ENCODE measurements at places on chromosomes 1 and 21.

DNA sequence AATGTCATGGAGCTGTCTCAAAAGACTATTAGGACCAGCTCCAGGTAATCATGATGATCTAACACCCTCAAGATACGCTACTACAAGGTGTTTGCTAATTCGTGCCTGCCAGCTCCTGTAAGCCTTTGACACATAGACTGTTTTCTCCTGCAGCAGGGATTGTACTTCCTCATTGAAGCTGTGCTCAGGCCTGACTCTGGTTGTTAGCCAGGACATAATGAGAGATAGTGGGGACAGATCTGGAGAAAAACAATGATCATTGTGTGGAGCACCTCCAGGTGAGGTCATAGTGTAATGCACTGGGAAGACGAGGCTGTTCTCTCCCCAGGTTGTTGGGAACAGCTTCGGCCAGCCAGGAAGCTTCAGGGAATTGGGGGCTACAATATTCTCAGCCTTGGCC lies 94.6 kb downstream of the SETD4 start:
- no peak for DNase-seq

DNA sequence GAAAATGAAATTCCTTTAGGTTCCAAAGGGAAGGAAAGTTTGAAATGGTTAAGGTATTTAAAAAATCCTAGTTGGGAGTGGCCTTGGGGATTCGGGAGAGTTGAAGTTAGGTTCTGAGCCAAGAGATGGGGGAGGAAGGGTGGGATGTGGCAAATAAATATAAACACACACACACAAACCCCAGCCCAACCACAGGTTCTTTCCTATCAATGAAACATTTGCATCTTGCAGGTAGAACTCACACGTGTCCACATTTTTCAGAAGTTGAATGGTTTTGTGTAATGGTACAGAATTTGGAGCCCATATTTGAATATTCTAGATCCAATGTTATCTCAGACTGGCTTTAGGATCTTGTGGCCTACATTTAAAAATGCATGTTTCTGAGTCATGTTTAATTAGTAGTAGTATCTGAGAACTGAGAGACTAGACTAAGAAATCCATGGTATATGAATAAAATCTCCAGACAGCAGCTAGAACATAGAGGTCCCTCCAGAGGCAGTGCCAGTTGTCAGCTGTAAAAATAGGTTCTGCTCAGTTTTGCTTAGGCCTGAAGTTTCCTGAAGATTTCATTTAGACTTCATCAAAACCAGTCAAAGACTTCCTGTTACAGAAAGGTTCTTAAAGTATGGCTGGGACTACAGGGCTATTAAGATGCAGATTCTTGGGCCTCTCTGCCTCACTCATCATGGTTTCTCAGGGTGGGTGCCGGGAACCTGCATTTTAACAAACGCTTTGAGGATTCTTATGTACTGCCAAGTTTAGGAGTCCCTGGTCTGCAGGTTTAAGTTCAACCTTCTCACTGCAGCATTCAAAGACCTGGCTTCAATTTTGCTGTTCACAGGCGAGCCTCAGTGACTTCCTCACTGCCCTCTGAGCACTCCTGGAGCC lies 21.3 kb downstream of the RUNX1 start:
- no peak for DNase-seq

- DNase-seq = no peak
Measured at GRCh38 chr1:5811419-5811818, 180.8 kb downstream of the NPHP4 start.

GRCh38 chr1:78377356-78377928 lies 113.3 kb upstream of the PTGFR start:
- DNase-seq = no peak

- DNase-seq = no peak
Measured at GRCh38 chr1:87305762-87306161, 22.9 kb upstream of the LMO4 start.

DNA sequence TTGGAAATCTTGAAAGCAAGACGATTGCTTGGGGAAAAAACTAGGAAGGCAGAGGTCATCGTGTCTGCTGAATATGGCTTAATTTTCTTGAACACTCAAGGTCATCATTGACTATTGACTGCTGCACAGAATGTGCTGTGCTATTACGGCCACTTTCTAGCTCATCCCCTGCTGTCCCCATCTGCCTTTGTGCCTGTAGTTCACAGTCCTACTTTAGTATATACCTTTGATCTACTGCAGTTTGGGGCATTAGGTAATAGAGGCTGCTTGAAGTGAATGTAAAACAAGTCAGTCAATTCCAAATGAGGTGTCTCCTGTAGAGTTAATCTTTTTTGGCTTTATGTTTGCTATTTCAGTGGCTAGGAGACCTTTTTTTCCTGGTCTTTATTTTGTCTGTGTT lies 8.3 kb downstream of the RAB4A start:
- no peak for DNase-seq

- no peak for DNase-seq
Measured at GRCh38 chr1:43958351-43959255, 11.2 kb upstream of the DPH2 start.

DNA sequence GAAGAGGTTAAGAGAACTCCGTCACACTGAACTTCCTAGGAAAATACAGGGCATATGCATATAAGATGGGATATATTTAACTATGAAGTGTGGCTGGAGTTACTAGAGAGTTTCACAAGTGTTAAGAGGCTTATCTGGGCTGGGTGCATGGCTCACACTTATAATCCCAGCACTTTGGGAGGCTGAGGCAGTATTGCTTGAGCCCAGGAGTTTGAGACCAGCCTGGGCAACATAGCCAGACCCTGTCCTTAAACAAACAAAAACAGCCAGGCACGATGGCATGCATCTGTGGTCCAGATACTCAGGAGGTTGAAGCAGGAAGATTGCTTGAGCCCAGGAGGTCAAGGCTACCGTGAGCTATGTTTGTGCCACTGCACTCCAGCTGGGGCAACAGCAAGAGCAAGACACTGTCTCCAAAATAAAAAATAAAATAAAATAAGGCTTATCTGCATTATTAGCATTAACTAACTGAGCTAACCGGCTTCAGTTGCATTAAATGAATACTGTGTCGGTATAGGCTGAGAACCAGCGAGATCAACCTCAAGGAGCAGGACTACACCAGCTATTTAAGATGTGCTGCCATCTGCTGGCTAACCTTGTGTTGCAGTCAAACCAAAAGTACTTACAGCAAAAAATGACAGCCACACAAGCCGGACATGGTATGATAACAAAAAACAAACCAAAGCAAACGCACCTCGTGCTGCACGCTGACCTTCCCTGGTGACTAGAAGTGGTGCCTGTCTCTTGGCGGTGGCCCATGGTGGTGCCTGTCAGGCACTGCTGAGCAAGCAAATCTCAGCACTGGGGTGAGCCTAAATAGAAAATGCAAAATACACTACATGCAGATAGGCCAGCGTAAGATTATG lies 19.7 kb upstream of the RBBP5 start:
- DNase-seq = peak; percentile 44

- no peak for DNase-seq
Measured at GRCh38 chr1:223831755-223832636, 13.8 kb downstream of the TP53BP2 start.

DNA sequence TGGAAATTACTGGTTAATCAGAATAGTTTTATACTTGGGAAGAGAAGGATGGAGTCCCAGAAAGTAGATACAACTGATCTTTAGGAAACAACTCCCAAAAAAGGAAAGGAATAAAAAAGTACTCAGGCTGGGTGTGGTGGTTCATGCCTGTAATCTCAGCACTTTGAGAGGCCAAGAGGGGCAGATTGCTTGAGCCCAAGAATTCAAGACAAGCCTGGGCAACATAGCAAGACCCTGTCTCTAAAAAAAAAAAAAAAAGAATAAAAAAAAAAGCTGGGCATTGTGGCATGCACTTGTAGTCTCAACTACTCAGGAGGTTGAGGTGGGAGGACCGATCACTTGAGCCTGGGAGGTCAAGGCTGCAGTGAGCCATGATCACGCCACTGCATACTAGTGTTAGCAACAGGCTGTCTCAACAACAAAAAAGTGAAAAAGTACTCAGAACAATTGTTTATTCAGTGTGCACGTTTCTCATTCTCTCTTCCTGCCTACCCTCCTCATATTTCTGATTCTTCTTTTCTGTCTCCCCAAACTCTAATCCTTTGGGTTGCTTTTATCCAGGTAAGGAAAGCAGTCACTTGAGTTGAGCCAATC lies 2.2 kb upstream of the DHCR24 start:
- no peak for DNase-seq

DNA sequence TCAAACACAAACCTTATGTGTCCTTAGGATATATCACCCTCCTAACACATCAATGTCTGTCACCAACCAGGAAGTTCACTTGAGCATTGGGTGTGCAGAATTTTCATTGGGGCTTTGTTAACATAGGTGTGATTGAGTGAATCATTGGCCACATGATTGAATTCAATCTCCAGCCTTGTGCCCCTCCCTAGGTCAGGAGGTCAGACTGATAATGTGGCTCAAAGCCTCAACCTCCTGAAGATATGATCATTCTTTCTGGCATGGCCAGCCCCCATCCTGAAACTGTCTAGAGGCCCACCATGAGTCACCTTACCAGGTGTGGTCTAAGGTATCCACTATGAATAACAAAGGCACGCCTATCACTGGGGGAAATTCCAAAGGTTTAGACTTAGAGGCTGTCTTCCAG lies 90.1 kb downstream of the PKN2 start:
- DNase-seq = peak; percentile 0

DNA sequence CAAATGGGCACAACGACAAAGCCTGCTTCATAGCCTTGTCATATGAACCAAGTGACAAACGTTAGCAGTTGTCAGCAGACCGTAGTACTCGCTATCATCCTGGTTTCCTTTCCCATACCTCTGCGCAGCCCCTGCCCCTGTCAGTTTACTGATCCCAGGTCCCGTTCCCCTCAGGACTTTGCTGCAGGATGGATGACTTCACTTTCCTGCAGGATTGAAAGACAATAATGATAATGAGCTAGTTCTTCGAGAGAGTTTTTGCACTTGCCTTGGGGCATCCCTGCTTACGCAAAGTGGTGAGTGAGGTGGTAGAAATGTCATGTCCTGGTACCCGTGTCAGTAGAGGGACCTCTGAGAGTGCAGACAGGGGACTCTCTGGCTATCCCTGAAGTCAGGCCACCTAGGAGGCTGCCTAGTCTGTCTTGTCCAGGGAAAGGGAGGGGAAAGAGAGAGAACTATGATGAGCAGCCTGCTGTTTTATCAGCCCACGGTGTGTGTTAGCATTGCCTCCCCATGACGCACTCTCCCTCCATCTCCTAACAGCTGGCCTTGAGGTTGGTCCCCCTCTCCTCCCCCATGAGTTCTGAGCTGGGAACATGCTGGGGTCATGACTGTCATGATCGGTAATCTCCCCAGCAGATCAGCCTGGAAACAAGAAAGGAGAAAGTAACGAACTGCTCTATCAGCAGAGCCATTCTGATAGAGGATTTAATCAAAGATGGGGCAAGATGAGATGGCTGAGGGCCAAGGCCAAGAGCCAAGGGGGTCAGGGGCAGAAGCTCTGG lies 53.7 kb downstream of the ELK4 start:
- DNase-seq = no peak

DNA sequence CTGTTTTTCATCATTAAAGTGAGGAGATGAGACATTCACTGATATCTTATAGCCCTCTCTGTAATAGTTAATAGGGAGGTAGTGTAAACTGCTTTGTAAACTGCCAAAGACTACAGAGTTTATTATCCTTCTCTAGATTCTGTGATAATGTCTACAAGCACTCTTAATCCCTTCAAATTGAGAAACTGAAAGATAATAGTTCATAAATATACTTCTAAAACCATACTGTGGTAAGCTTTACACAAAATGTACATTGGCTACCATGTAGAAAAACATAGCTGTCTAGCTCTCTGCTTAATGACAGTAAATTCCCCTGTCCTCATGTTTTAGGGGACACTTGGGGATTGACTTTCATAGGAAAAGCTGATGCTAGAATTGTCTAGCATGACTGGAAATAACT lies 39.6 kb downstream of the CXADR start:
- no peak for DNase-seq

DNA sequence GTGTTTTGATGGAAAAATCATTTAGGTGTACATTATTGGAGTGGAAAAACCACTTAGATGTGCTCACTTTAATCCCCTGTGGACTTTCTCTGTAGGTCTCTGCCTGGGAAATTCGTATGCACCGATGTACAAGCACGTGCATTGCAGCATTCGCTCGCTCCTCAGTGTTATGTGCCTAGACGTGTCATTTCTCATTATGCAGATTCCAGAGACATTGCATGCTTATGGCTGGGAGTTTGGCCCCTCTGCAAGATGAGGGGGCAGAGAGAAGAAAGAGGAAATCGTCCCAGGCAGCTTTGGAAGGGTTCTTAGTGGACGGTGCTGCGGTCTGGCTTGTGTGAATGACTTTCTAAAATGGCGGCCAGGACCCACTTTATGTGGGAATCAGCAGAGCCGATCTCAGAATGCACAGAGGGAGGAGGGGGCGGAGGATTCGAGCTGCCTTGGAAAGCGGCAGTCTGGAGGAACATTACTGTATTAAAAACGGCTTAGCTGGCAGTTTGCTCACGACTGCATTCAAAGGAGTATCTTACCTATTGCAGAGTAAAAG lies 2.3 kb downstream of the SPEN start:
- no peak for DNase-seq

GRCh38 chr1:85576266-85576641 lies 4.3 kb upstream of the CCN1 start:
- no peak for DNase-seq

GRCh38 chr1:51928896-51929295 lies 50.4 kb upstream of the NRDC start:
- no peak for DNase-seq

DNA sequence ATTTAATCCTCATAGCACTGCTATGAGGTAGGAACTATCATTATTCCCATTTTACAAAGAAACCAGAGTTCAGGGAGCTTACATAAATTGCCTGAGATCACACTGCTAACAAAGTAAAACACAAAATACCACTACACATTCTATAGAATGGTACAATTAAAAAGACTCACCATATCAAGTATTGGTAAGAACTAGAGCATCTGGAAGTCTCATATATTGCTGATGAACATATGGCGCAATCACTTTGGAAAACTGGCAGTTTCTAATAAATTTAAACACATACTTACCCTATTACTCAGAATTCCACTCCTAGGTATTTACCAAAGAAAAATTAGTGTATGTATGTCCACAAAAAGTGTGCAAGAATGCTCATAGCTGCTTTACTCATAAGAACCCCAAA lies 261.5 kb downstream of the RRAGC start:
- DNase-seq = no peak

DNA sequence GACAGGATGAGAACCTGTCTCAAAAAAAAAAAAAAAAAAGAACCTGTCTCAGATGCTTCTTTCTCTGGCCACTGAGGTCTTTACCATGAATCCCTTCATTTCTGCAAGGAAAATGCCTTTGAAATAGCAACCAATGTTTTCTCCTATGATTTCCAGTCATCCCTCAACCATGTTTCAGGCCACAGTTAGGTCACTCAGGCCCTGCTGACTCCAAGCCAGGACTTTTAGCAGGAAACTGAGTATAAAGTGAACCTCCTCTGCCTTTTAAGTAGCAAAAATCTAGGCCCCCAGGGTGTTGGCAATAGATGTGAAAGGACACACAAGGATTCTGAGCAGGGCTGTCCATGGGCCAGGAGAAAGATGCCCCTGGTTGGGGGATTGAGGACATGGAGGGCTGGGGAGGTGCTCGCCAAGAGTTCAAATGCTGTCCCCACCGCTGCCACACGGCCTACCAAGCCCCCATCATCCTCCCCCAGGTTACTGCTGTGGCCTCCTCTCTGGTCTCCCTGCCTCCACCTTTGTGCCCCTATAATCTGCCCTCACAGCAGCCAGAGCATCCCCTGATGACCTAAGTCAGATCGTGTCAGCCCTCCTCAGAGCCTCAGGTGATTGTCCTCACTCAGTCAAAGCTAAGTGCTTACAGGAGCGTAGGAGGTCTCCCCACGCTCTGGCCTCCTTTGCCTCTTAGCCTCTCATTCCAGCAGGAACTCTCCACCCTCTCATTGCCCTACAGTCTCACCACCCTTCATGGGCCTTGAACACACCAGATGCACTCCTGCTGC lies 54.6 kb downstream of the MATN1 start:
- no peak for DNase-seq

- no peak for DNase-seq
Measured at GRCh38 chr1:104266612-104267011, 516.9 kb downstream of the AMY1C start.

All from activated T-helper 9 cell treated with anti-CD3 and anti-CD28 coated beads, Interleukin-2, amount 50 U/mL, for 16 hours (primary cell).